Ammon's horn (tissue), 1 donor: ENCODE measurements at places on chromosomes 4 and X.
A peak's percentile ranks its signal among the peaks of the same experiment; 100 is the strongest.

DNA sequence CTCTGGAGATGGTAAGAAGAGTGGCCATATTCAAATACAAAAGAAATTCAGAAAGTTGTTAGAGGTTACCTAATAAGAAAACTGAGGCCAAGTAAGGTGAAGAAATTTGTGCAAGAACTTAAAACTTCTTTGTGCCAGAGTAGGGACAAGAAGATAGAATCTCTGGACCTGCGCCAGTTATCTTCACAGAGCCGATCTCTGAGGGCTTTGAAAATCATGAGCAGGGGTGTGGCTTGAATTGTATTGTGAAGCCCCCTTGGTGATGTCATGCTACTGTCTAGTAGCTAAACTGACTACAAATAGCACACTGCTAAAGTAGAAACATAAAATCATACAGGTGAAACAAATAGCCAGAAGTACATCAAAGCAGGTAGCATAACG, 184.6 kb downstream of the UGT8 start:
- DNase-seq, result no peak

GRCh38 chr4:55617587-55618197, 18.4 kb downstream of the NMU start:
- no peak for DNase-seq

DNA sequence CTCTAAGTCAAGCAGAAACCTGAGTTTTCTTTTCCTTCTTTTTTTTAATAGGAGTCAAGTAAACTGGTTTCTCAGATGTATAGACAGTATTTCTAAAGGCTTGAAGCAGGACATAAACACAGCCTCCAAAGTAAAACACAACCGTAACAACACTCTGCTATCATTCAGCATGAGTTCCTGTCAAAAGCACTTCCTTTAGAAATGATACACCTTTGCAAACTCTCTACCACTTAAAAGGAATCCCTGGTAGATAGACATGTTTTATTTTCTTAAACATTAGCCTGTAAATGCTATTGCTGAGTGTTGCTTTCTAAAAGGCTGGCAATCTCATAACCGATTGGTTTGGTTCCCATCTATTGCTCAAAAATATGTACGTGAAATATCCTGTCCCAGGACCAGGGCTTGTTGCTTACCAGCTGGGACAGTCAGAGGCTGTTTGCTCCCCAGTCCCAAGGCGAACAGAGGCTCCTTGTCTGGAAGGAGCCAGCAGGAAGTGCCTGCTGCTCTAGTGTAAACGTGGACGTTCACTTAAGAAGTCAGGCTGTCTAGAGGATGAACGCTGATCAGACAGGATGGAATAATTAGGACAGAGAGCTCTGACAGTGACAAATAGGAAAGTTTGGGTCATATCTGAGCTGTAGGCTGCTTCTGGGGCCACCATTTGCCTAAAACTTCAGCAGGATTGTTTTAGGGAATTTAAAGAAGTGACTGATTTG, 173.9 kb upstream of the KLF3 start:
- peak; percentile 72 for DNase-seq

- DNase-seq, result peak; percentile 15
Measured at GRCh38 chr4:8524595-8525382, 55.4 kb upstream of the GPR78 start.

DNA sequence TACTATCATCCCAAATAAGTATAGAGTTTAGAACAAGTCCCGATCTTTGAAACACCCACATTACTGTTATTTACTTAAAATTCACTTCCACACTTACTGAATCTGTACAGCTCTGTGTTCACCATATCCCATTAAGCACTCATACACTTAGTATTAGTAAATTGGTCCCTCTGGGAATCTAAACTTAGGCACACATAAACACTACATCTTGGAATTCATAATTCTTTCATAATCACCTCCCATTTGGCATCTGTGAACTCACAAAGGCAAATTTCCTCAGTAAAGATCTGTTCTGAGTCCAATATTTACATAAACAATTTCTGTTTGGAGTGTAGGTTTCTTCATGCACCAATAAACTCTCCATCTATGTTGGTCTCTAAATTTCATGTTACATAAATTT, 52.6 kb upstream of the PPARGC1A start:
- DNase-seq, result no peak

- no peak for DNase-seq
Measured at GRCh38 chrX:109831326-109831985, 98.4 kb upstream of the ACSL4 start.

- no peak for DNase-seq
Measured at GRCh38 chr4:120498678-120499077, 423.8 kb downstream of the PRDM5 start.

- no peak for DNase-seq
Measured at GRCh38 chr4:114512595-114513295, 85.9 kb upstream of the UGT8 start.

GRCh38 chr4:96120206-96120605, 280.3 kb downstream of the PDHA2 start:
- DNase-seq, result no peak

DNA sequence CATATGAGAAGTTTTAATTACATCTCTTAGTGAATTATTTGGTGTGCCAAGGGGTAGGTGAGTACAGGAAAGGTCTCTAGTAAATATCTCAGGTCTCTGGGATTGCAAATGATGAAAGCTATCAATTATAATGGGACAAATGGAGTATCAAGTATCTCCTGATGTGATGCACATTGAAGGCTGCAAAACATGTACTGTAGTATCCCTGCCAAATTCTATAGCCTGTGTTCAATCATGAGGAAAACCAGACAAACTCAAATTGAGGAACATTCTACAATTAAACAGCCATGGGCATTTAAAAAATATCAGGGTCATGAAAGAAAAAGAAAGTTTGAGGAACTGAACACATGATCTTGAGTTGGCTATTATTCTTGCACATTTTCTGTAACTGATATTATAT, 665.4 kb upstream of the PABPC4L start:
- DNase-seq, result no peak

- no peak for DNase-seq
Measured at GRCh38 chrX:10208953-10209352, 52.2 kb downstream of the CLCN4 start.

DNA sequence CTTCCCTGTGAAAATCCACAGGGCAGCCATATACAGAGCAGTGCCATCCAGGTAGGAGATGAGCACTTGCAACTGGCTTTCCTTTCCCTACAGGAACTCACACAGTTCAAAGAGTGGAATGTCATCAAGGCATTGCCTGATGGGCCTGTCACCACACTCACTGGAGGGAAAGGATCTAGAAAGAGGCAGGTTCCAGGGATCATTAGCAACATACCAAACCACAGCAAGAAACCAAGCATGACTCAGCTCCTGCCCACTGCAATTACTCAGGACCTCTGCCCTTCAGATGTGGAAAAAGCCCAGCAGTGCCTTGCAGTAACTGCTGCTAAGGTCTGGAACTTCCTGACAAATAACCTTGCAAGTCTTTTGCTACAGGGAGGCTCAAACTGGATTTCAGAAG, 101.2 kb downstream of the ZNF674 start:
- DNase-seq, result no peak

- peak; percentile 1 for DNase-seq
Measured at GRCh38 chr4:1244978-1245471, 3.9 kb downstream of the CTBP1 start.

GRCh38 chr4:139907001-139907809, 241.6 kb downstream of the MGST2 start:
- DNase-seq, result no peak

DNA sequence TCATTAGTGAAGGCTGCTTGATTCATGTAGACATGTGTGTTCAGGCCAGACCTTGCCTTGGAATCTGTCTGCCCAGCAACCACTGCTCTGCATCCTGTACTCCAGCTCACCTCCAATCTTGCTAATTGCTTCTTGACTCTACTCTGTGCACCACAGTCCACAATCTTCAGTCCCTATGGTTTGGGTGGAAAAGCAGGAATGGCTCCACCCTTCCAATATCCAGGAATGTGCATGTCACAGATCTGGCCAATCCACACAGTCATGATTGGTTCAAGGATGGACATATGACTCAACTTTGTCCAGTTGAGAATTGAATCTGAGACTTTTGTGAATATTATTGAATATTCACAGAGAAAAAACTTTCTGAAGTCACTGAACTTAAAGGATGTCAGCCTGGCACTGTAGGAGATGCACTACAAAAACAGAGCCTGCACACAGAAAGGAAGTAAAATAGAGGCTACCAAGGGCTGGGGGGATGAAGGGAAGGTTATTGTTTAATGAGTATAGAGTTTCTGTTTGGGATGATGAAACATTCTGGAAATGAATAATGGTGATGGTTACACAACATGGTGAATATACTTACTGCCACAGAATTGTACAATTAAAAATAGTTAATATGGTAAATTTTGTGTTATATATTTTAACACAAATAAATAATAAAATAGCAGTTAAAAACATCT, 161.3 kb upstream of the USP38 start:
- DNase-seq, result no peak

DNA sequence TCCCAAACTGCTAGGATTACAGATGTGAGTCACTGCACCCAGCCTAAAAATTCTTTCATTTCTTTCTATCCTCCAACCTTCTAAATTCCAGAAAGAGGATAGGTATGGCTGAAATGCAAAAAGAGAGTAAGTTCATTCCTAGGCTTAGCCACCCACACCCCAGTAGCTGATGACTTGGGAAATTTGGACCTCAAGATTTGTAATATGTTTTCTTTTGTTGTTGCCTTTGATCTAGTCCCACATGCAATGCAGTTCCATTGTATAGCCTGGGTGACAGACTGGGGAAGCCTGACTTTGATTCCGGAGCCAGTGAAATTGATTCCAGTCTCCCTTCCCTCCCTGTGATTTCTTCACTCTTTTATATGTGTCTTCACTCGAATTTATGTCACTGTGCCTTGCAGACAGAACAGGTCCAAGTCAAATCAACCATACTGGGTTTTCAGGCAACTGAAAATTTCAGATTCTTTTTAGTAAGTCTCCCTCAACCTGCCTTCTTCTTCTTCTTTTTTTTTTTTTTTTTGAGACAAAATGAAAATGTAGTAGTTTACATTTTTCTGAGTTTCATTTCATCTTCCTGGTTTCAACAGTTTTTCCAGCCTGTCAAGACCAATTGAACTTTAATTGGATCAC, 176.2 kb upstream of the RBPJ start:
- DNase-seq, result no peak

DNA sequence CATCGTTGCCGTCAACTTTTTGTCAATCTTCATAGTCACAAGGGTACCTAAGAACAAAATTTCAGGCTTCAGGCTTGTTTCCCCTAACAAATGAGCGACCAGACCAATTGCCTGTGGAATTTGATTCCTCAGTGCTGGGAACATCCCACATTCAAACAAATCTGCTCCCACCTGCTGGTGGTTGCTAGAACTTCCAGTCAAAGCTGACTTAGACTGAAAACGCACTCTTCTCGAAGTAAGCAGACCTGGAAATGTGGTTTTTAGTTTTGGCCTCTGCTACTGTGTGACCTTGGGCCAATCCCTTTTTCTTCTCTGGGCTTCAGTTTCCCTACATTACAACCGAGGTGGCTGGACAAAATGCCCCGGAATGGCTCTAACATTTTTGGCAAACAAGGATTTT, 1.8 kb upstream of the GABRQ start:
- DNase-seq, result peak; percentile 50

DNA sequence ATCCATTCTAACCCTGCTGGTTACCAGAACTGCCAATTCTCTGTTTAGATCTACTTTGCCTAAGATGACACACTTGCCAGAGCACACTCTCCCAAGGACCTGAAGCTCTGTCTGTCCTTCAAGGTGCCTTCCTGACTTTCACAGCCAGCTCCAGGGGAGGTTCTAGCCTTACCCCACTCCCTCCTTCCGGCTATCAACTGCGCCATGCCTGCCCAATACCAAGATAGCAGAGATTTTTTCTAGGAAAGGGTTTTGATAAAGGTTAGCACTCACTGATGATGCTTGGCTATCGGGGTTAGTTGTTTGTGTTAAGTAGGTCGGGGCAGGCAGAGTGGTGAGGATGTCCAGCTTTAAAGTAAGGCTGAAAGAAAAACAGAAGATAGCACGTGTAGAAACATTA, 14.3 kb downstream of the ALPK1 start:
- DNase-seq, result no peak

- DNase-seq, result no peak
Measured at GRCh38 chr4:67685532-67685859, 15.5 kb downstream of the UBA6 start.

- DNase-seq, result no peak
Measured at GRCh38 chrX:46572340-46572936, 1.1 kb upstream of the CHST7 start.

- peak; percentile 1 for DNase-seq
Measured at GRCh38 chrX:46279214-46279924, 265.9 kb downstream of the ZNF674 start.

DNA sequence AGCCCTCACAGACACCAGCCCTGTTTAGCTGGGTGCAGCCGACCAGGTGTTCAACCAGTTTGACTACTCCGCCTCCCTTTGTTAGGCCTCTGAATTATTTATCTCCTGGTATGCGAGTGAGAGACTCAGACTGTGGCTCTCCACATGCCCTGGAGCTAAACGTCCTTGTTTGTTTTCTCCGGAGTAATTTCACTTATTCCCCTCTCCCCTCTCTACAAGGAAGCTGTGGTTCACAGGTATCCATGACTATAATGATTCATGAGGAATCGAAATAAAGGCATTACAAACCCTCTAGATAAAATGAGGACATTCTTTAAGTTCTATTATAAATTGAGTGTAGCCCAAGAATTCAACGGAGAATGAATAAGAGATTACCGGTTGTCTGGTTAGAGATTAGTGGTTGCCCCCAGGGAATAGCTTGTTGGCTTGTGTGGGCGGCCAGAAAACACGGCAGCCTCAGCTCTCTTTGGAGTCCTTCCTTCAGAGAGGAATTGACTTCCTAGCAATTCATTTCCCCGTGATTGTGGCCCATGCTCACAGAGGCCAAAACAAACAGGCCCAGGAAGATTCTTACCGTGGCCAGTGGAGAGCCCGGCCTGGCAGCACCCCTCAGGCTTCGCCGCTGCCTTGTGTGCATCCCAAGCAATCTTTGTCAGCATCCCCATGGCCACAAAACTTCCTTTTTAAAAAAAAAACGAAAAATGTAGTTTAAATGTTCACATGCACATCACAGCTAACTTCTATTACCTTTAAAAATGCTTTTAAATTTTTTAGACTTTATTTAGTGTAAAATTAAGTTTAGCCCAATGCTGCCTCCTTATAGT, 60.2 kb upstream of the CBR4 start:
- DNase-seq, result no peak

DNA sequence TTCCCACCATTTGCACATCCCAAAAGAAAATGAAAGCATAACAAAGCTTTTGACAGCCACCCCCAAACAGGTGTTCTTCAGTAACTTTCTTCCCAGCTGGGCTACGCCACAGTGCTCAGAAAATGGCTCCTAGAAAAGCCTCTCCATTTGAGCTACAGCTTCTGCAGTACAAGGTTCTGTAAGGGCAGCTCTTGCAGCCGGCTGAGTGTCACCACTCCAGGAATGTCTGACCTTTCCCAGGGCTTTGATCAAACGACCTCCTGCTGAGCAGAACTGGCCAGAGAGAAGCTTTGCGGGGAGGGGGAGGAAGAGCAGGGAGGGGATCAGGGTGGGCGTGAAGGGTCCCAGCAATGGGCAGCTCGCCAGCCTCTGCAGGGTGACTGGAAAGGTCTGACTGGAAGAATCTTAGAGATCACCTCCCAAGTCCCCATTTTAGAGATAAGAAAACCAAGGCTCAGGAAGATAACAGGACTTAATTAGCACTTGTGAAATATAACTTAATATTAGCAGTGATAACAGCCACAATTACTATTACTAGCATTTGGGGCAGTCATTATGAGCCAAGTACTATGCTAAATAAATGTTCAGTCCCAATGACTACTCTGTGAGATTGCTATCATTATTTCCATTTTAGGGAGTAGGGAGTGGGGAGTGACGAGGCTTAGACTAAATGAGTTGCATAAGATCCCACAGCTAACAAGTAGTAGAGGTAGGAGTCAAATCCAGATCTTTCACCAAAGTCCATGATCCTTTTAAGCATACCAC, 51.1 kb downstream of the LEF1 start:
- no peak for DNase-seq
